ENCODE measurements at places on chromosomes 11 and 22.
A peak's percentile ranks its signal among the peaks of the same experiment; 100 is the strongest.

DNA sequence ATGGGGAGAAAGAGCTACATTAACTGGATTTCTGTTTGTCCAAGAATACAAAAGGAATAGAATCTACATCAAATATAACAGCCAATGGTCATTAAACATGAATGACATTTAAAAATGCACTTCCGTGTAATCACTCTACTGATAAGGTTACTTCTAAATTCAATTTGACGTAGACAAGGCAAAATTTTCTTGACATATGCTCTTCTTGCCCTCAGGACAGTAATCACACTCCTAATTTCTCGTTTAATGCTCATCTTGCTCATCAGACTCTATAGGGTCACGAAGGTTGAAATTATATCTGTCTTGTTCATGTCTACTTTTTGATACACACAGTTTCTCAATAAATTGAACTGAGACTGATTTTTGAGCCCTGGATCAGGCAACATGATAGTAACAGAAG lies 58.4 kb downstream of the NARS2 start:
- no peak for DNase-seq

DNA sequence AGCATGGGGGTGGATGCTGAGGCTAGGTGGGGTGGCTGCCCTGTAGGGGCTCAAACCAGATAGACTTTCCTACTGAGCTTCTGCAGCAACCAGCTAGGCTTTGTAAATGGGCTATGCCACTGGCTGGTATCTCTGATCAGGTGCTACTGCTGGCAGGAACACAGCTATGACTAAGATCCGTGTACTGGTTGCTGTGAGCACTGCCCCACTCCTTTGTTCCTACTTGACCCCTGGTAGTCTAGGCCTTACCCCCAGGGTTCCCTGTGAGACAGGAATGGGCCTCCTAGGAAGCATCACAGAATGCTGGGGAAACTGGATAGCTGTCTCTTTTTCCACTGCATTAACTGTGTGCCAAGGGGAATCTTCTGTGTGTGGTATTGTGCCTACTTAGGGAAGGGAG lies 58.4 kb upstream of the GAB2 start:
- DNase-seq: no peak

- DNase-seq: no peak
These were observed 357.6 kb downstream of the SHANK2 start for GRCh38 chr11:70894566-70895365.

DNA sequence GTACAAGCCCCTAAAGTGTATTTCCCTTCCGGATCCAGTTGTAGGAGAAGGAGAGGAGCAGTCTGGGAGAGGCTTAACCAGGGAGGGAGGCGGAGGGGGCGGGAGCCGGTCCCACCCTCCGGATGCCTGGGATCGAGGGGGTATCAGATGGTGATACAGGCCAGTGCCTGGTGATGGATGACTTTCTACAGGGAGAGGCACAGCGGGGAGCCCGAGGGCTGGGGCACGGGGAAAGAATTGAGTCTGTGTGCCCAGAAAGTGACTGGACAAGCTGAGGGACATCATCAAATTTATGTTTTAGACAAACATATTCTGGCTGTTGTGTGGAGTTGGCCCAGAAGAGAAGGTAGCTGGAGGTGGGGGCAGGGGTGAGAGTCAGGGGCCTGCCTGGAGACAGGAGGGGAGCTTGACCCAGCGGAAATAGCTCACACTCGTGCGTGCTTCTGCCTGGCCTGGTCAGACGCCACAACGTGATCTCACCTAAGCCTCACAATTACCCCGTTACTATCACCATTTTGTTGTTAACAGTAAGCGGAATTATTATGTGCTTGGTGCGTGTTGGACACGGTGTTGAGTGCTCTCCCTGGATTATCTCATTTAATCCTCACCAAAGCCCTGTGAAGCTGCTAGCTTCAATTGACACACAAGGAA lies 42.4 kb downstream of the AMPD3 start:
- no peak for DNase-seq

GRCh38 chr11:120978701-120979100 lies 45.2 kb upstream of the TBCEL start:
- DNase-seq: no peak

- DNase-seq: no peak
These were observed 458.0 kb upstream of the ARHGAP42 start for GRCh38 chr11:100229086-100229485.

DNA sequence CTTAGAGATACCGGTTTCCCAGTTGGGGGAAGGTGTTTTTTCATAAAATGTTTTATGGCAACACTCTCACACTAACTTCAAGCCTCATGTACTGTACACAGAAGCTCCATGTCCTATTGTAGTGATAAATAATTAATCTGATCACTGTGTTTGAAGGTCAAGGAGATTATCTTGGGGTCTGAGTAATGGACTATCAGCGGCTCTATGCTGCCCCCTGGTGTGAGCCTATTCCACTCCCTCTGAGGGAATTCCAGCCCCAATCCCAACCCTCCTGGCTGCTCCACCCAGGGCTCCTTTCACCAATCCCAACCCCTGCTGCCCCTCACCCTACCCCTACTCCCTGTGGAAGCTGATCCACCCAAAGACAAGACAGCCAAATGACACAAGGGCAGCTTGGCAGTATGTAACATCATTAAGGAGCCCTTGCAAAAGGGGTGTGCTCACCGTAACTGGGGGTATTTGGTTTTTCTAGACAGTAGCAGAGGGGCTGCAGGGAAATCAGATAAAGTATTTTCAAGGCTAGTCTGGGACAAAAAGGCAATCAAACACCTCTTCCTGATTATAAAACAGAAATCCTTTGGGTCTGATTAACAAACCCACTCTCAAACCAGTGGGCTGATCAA lies 22.3 kb downstream of the HPS4 start:
- DNase-seq: peak; percentile 14

DNA sequence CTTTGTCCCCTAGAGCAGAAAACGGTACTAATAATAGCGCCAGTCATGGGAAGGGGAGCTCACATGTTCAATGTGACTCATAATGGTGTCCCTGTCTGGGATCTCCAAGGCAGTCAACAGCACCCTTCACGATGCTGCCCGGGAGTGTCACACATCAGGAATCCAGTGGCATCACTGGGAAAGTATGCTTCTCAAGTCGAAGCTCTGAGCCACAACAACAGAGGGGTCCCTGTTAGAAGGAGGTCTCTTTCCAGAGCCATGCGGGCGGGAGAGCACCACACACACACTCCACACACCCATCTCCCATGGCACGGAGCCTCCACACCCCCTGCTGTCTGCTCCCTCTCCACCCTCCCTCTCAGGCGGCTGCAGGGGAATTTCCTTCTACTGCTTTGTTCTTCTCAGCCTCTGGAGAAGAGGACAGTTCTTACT lies 119.7 kb downstream of the ETS1 start:
- DNase-seq: no peak

GRCh38 chr11:72548463-72548862 lies 114.1 kb upstream of the CLPB start:
- no peak for DNase-seq

GRCh38 chr11:798093-798713 lies at the start of gene SLC25A22:
SLC25A22 (minus strand) TSS chr11:798281; CDS start chr11:795006, 3,275 bp downstream.
- peak; percentile 80 for DNase-seq

DNA sequence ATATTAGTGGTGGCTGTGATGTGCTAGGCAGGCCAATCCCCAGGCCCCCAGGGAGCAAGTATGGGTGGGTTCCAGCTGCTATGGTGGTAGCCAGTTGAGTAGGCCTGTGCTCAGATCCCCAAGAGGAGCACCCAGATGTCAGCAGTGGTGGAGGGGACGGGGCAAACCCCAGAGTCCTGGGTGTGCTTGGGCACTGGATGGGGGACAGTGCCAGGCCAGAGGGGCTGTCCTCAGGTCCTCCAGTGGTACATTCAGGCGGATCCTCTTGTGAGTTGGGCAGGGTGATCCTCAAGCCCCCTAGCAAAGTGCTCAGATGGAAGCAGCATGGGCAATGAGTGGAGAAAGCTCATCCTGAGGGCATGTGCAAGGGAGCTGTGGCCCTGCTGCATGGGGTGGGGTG lies 26.0 kb downstream of the CFAP300 start:
- DNase-seq: no peak

- DNase-seq: no peak
These were observed 295.9 kb upstream of the ANO5 start for GRCh38 chr11:21896746-21897602.

DNA sequence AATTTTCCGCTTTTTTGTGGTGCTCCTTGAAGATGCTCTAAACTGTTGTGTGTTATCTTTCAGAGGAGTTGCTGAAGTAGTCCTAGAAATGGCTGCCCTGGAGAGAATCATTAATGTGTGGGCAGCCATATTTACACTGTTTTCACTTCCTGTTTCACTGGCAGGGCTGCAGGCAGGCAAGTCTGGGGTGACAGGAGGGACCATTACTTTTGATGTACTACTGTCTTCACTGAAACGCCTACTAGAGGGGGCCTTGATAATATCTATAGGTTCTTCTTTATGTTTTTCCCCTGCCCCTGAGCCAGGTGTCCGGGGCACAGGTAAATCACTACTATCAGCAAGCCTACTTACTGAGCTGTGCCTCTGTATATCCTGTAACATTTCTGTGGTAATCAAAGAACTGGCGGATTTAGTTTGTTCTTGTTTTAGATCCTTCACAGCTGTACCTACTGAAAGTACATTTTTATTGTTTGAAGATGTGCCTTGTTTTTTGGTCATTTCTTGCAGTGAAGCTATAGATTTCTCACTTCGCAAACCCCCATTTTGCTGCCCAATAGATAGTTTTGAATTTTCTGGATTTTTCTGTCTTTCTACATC lies 39.7 kb downstream of the ACAT1 start:
- no peak for DNase-seq

GRCh38 chr22:37973271-37974170 lies 10.8 kb downstream of the SOX10 start:
- DNase-seq: no peak

GRCh38 chr11:88597387-88597786 lies 259.9 kb upstream of the CTSC start:
- DNase-seq: no peak

- no peak for DNase-seq
These were observed 9.5 kb downstream of the MUC5AC start for GRCh38 chr11:1167256-1167655.

DNA sequence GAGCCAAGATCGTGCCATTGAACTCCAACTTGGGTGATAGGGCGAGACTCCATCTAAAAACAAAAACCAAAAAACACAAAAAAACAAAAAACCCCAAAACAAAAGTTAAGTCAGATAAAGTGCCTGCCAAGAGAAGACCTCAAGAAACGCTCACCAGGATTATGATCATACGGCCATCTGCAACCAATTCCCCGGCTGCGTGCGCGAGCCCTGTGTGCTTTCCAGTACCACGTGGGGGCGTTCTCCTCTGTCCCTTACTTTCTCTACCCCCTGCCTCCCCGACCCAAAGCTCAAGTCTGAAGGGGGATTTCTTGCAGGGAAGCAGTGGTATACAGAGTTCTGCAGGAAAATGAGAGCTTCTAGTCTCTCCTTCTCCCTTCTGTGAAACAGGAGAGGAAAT lies 10.5 kb upstream of the RPS19BP1 start:
- DNase-seq: peak; percentile 85

DNA sequence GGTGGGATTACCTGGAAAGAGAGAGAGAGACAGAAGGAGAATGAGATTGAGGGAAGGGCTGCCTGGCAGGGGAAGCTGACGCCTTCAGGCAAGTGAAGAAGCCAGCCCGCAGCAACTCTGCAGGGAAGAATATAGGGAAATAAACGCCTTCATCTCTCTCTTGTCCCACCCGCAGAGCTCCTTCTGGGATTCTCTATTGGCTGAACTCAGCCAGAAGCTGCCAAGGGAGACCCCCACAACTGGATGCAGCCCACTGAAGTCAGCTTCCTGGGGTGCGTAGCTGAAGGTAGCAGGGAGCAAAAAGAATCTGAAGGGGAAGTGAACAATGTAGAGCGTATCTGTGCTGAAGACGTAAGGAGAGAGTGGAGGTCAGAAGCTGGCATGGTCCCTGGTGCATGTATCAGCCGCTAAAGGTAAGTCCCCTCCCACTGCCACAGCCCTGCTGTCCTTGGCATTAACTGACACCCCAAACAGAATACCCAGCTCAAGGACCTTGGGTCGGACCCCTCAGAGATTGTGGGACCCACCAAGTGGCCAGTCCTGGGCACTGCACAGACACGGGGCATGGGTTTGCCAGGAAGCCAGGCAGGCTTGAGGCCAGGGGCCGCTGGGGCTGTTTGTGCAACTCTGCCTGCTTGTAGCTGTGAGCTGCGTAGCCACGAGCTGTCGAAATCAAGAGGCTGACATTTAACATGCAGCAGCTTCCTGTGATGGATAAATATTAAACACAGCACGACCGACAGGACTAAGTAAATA lies 469.9 kb downstream of the MN1 start:
- no peak for DNase-seq

GRCh38 chr11:11265994-11266606 lies 87.0 kb downstream of the CSNK2A3 start:
- peak; percentile 20 for DNase-seq

DNA sequence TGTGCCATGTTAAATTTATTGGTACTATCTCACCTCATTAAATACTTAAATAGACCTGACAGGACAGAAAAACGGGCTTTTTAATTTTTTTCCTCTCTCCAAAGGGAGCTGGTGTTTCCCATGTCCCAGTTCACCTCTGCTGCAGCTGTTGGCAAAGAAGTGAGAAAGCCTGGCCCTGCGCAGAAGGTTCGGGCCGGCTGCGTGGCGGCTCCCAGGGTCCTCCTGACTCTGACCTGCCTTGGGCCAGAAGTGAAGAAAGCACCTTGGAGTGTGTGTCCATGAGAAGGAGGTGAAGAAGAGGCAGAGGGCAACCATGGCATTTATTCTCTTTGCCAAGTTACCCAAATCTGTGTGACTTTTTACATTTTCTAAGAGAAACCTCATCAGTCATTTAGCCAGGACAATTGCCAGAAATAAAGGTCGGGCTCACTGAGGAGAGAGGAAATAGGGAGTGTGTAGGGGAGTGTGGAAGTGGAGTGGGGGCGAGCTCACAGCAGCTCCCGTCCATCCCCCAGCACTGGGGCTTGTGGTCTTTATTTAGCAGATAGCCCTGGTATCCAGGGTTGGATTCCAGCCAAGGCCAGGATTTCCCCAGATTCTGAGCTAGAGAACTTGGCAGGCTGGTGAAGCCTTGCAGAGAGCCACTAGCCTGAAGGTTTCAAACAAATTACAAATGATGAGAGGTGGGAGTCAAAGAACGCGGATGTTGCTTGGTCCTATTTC lies 102.4 kb upstream of the CADM1 start:
- DNase-seq: no peak

GRCh38 chr11:110565357-110566336 lies 135.9 kb downstream of the FDX1 start:
- peak; percentile 92 for DNase-seq

DNA sequence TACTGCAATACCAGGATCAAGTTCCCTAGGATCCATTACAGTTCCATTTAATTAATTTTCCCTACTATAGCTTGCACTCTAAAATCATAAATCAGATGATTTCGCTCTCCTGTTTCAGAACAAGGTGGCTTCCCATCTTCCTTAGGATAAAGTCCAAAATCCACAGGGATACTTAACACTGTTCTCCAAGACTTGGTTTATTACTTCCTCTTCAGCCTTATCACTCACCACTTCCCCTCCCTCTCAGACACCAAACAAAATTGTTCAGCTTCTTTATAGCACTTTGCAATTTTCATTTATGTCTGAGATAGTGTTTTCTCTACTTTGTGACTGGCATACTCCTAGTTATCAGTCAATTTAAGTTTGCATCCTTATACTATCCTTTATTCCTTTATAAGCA lies 124.6 kb downstream of the GRIA4 start:
- DNase-seq: peak; percentile 40

GRCh38 chr11:80519596-80520506 lies 1079.0 kb upstream of the TENM4 start:
- DNase-seq: no peak
